ENCODE measurements at places on chromosomes 11 and 22.

DNA sequence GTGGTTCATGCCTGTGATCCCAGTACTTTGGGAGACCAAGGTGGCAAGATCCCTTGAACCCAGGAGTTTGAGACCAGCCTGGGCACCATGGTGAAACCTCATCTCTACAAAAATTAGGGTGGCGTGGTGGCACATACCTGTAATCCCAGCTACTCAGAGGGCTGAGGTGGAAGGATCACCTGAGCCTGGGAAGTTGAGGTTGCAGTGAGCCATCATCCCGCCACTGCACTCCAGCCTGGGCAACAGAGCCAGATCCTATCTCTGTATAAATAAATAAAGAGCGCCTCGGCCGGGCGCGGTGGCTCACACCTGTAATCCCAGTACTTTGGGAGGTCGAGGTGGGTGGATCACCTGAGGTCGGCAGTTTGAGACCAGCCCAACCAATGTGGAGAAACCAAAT lies 27.9 kb downstream of the TOB2 start:
- no peak for DNase-seq

GRCh38 chr11:35994421-35994820 lies 50.6 kb downstream of the LDLRAD3 start:
- no peak for DNase-seq

DNA sequence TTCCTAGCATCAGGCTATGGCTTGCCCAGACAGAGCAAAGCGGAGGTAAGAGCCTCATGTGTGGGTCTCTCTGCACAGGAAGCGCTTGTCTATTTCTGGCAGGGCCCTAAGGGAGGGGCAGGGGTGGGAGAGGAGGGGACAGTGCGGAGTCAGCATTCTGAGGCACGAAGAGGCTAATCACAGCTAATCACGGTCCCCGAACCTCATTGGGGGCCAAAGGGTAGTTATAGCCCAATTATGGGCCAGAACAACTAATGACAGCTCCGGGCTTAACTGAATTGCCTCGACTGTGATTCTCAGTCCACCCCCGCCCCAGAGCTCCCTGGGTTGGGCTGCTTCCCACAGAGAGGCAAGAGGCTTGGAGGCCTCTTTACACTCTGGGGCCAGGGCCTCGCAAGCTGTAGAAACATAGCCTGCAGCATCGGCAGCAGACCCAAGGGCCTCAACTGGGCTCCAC lies 72.7 kb upstream of the PRDM11 start:
- DNase-seq = no peak

GRCh38 chr22:25753252-25753651 lies 11.3 kb downstream of the MYO18B start:
- no peak for DNase-seq

- DNase-seq = no peak
Observed at GRCh38 chr11:14583252-14584034, 60.2 kb upstream of the PDE3B start.

Measured in activated gamma-delta T cell treated with anti-CD3 and anti-CD28 coated beads, Interleukin-2, amount 50 U/mL, for 16 hours (primary cell).